ENCODE measurements at places on chromosomes 5 and 9.
A peak's percentile ranks its signal among the peaks of the same experiment; 100 is the strongest.

DNA sequence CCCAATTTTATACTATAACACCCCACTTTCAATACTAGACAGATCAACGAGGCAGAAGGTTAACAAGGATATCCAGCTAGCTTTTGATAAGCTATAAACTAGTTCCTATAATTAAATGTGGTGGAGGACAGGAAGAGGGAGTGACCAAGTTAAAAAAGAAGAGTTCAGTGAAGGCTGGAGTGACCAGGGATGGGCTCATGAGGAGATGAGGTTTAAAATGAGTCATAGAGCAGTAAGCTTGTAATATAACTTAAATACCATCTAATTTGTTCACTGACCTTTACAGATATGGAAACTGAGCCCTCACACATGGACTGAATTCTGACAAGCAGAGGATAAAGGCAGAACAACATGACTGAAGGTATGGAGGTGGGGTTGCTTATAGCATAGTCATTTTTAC is 284.5 kb downstream of the SPATA31D1 start:
- DNase-seq = peak; percentile 42

DNA sequence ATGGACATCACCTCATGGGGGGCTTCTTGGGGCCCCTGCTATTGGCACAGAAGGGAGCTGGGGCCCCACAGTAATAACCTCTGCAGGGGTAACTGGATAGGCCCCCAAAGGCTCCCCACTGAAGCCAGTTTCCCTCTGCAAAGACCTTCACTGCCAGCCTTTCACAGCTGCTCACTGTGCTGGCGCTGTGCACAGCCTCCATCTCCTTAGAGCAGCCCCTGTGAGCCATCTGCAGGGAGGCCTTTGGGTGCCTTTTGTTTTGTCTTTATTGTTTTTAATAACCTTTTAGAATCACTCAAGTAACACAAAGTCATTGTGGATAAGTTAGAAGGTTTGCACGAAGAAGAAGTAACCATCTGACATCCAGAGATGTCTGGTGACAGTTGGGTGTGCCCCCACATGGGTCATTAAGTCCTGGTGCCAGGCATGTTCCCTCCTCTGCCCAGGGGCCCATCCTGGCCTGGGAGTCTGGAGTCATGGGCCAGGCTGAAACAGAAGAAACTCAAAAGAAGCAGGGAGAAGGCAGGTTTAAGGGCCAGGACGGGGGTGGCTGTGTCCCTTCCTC is 42.7 kb downstream of the NCS1 start:
- DNase-seq = no peak

DNA sequence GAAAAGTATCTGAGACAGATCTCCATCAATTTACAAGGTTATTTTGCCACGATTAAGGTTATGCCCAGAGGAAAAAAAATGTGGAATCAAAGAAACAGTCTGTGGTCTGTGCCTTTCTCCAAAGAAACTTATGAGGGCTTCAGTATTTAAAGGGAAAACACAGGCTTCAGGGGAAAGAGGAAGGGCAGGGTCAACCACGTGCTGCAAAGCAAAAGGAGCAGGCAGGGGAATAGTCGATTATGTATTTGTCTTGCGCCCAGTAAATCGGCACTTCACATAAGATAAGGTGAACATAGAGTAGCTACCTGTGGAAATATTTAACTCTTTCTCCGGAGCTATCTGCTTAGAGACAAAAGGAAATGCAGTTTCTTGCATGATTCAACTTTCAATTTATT is 343.7 kb downstream of the RAB3C start:
- DNase-seq = no peak

DNA sequence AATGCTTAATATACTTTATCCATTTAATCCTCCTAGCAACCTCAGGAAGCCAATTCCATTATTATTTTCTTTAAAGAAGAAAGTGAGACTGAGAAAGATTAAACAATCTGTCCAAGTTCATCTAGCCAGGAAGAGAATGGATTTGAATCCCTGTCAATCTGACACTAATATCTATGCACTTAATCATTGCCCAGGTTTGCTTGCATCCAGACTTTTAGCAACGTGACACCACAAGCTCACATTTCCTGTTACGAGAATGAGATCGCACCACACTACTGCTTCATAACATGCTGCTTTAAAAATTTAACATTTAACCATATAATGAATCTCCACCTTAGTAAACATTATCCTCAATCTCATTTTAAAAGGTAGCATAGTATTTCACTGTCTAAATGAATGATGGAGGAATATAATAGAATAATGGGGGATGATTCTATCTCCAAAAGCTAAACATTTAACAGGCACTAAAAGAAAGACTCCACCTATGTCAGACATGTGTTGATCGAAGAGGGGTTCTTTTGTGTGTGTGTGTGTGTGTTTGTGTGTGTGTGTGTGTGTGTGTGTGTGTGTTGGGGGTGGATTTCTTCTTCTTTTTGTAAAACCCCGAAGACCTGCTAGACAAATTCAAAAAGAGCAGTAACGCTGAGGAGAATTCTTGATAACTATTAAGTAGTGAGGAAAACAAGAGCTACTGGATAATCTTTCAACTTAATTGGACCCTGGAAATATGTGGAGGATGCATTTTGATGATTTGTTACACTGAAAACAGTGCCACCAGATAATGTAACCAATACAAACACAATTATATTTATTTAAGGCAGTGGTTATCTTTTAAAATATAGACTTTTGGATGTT is 138.7 kb upstream of the NR3C1 start:
- DNase-seq = no peak

DNA sequence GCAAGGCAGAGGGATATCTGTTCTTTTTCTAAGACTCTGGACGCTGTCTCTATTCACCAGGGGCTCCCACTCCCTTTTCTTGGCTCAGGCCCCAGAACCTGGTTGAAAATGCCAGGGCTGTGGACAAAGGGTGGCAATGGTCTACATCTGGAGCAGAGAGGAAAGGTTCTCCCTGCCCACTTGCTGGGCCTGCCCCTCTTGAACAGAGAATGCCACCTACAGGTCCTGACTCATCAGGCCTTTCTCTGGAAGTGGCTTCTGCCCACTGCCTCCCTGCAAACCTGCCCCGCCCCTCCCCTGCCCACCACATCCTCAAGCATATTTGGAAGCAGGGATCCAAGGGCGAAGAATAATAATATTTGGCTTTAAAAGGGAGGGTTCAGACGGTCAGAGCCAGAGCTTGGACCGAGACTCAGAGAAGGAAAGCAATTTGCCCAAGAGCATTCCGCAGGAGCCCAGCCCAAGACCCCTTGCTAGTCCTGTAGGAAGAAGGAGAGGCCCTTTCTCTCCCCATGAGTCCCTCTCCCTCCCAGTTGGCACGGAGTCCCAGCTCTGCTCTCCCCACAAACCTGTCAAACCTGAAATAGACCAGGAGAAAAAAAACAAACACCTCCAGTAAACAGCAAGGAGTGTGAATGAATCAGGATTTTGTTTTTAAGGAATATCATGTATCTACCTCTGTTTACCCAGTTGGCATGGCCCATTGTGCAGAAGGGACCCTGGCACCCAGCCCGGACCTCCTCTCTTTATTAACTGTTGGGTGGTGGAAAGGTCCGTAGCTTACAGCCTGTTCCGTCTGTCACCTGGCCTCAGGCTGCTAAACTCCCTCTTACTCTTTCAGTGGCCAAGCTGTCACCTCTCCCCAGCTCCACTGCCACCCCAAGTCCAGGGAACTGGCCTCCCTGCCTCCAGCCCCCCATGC is 37.7 kb upstream of the STXBP1 start:
- DNase-seq = peak; percentile 69

GRCh38 chr9:104144336-104144735 is 50.2 kb downstream of the SMC2 start:
- no peak for DNase-seq

GRCh38 chr5:111003623-111004022 is 67.9 kb upstream of the TSLP start:
- DNase-seq = no peak

DNA sequence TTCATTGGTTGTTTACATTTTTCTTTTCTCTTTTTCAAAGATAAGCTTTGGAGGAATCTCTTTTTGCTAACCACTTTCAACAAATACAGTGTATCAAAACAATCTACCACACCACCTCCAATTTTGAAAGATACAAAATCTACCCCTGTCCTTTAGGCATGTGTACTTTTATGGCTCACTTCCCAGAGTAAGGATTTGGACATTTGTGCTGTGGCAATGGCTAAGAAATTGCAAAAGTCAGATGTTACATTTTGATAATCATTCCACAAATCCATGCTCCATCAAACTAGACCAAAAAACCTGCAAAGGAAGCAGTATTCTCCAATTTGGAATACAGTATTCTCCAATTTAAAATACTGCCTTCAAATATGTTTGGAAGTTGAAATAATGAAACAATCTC is 204.9 kb downstream of the MCTP1 start:
- no peak for DNase-seq

DNA sequence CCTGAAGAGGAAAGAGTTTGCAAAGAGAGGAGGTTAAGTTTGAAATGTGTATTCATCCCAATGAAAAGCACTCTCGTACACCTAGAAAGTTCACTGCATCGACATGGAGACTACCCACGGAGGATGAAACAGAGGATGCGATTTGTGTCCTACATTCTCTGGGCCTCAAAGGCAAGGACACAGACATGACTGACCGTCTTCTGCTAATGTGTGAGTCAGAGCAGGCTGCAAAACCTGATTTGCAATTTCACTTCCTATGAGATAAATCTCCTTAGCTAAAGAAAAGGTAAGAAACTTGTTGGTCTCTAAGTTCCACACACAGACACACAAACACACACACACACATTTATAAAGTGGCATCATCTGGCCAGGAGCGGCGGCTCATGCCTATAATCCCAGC is 98.6 kb downstream of the GNAQ start:
- DNase-seq = no peak

DNA sequence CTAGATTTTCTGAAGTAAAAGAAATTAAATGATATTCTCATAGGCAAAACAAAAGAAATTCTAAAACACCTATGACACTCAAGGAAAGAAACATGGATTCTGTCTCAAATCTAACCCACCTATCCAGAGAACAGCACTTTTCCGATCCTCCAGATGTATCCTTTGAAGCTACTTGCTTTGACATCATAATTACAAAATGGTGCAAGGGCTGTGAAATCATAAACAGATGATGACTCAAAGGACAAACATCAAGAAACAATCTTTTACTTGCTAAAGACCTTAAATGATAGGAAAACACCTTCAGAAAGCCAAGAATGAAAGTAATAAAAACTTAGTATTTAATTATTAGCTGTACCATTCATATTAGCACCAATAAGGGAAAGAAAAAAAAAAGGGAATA is 202.6 kb downstream of the DENND1A start:
- DNase-seq = no peak

DNA sequence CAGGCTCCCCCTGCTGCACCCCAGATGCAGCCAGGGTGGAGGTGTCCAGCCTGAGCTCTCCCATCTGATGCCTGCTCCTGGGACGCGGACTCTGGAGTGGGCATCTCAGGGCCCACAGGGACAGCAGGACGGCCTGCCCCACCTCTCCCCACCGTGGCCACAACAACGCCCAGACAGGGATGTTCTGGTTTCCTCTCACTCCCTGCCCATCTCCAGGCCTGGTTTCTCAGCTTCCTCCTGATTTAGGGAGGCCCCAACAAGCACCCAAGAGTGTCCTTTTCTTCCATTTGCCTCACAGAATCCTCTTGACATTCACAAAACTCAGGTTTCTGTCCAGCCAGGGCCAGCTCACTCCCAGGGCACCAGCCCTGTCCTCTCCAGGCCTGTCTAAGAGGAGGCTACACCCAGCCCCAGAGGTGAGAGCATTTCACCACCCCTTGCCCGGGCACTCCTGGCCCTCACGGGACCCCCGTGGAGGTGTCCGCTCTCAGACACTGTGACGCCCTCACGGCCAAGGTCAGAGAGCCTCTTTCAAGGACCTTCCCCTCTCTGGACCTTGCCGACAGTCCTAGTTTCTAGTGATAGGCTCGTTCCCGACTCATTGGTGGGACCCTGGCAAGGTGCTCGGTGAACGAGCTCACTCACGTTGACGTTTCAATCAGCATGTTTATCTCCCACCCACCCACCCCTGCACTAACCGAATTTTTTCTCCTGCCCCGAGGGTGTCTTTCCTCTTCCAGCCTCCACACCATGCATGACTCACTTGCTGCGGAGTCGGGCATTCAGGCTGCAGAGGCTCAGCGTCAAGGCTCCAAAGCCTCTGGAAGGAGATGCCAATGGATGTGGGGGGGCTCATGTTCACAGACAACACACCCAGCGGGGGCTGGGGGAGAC is 62.0 kb upstream of the UNC5A start:
- no peak for DNase-seq

- DNase-seq = no peak
These were observed 38.3 kb downstream of the GDNF start for GRCh38 chr5:37801521-37801920.

- peak; percentile 89 for DNase-seq
These were observed 210.8 kb upstream of the ELL2 start for GRCh38 chr5:96172436-96172835.

- DNase-seq = no peak
These were observed 220.0 kb downstream of the CACNA1B start for GRCh38 chr9:138097501-138097991.

GRCh38 chr5:179387151-179388110 is 42.2 kb upstream of the ADAMTS2 start:
- DNase-seq = no peak

GRCh38 chr5:56272765-56273164 is 39.6 kb upstream of the ANKRD55 start:
- no peak for DNase-seq
